ENCODE measurements at places on chromosomes 11 and 22.
A peak's percentile ranks its signal among the peaks of the same experiment; 100 is the strongest.

DNA sequence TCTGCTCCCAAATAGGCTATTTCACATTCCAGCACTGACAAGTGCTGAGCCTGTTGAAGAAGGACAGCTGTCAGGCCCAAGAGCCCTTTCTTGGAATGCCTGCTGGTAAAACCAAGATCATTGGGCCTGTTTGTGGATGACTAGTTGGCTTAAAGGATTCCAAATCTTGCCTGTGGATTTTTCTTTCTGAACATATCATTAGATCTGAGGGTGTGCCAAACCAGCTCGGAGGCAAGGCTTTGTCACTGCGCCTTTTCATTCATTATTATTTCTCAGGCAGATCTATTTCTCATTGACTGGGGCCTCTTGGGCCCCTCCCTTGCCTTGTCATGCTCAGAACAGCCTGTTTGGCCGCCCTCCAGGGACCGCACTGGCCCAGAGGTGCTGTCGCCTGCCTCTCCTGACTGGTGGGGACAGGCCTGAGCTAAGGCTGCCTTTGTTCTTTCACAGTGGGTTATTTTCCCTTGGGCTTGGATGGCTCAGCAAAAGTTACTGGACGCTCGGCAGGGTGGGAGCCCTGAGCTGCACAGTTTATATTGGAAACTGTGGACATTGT, 222.7 kb upstream of the SESN3 start:
- DNase-seq, result no peak

- DNase-seq, result no peak
Observed at GRCh38 chr11:92663539-92663938, 305.9 kb upstream of the MTNR1B start.

GRCh38 chr22:49431551-49431950, 396.1 kb downstream of the BRD1 start:
- no peak for DNase-seq

DNA sequence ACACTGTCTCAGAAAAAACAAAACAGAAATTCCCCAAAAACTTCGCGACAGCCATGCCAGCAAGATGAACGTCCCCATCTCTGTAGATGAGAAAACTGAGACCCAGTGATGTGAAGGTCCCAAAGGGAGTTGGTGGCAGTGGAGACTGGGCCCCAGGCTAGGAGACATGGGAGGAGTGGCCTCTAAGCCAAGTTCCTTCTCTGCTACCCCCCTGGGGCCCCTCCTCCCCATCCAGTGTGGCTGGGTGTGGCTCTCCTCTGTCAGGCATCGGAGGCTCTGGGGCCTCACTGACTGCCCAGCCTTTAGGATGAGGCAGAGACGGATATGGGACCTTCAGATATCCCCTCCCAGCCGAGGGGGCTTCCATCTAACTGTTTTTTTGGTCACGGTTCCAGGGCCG, 9.8 kb downstream of the RELT start:
- peak; percentile 37 for DNase-seq

DNA sequence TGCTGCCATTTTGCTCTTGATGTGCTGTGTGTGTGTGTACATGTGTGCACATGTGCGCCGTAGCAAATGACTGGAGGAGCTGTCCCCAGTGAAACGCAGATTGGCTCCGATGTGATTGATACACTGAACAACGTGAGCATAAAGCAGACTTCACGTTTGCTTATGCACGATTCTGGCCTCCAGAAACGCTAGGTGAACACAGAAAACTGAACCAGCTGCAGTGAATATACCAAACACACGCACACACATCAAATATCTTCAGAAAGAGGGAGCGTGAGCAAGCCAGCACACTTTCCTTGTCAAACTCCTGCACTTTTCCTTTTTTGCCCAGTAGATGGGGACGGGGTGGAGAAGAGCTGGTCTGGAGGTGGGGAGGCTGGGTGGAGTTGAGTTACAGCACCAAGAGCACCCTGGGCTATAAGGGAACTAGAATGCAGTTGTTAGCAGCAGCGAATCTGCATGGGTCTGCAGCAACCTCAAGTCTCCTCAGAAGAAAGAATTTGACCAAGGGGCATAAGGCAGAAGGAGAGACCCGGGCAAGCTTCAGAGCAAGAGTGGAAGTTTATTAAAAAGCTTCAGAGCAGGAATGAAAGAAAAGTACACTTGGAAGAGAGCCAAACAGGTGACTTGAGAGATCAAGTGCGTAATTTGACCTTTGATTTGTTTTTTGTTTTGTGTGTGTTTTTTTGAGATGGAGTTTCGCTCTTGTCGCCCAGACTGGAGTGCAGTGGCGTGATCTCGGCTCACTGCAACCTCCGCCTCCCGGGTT, 77.8 kb upstream of the CADM1 start:
- DNase-seq, result peak; percentile 6

- no peak for DNase-seq
Observed at GRCh38 chr22:29914991-29915533, 32.1 kb downstream of the MTMR3 start.

- DNase-seq, result peak; percentile 54
Observed at GRCh38 chr11:69598147-69598546, 42.8 kb upstream of the CCND1 start.

- no peak for DNase-seq
Observed at GRCh38 chr11:112925516-112926310, 35.5 kb upstream of the NCAM1 start.
